ENCODE measurements at places on chromosomes 12 and 14.

- DNase-seq = no peak
Measured at GRCh38 chr14:91254461-91254860, 10.0 kb upstream of the GPR68 start.

DNA sequence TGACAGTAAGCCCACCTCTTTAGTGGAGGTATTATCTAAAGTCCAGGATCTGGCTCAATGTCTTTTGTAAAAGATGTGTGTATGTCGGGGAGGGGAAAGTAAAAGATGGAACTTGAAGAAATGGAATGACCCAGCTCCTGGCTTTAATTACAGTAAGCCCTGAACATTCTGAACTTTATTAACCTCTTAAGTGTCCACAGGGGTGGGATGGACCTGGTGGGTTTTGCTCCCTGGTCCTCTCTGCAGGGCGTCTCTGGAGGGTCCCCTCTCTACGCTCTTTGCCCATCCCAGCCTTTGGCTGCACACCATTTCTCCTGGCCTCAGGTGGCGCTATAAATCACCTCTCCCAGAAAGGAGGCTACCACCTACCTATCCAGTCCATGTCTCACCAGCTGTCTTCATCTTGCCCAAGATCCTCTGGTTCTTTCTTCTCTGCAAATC, 3.7 kb upstream of the CISTR start:
- DNase-seq = no peak

- no peak for DNase-seq
Measured at GRCh38 chr14:97155320-97155719, 358.1 kb downstream of the VRK1 start.

- DNase-seq = no peak
Measured at GRCh38 chr14:104200591-104200990, 62.2 kb downstream of the KIF26A start.

GRCh38 chr12:32252199-32253073, 145.8 kb downstream of the BICD1 start:
- DNase-seq = peak; percentile 2

DNA sequence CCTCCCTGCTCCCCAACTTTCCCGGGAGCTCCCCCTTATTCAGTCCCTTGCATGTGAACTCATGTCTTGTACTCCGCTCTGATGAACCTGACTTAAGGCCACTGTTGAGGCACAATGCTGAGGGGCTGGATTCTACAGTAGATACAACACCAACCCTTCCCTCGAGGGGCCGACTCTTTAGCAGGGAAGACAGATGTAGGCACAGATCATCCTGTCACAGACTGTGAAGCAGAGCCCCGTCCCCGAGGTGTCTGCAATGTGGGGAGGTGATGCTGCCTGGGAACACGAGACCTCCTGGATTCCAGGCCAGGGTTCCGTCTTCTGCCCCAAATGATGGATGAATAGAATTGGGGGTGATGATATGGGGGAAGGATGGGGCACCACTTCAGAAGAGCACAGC, 175.1 kb downstream of the CHST11 start:
- DNase-seq = no peak

DNA sequence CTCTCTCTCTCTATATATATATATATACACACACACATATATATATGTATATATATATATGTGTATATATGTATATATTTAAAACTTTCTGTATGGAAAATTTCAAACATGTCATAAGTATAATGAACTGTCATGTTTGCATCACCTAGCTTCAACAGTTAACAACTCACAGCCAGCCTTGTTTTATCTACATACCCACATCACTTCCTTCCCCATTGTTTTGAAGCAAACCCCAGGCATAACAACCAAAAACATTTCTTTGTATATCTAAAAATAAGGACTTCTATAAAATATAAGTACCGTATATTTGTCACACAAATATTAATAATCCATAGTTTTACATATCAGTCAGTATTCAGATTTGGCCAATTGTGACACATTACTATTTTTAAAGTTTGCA, 57.4 kb downstream of the PAPOLA start:
- no peak for DNase-seq

DNA sequence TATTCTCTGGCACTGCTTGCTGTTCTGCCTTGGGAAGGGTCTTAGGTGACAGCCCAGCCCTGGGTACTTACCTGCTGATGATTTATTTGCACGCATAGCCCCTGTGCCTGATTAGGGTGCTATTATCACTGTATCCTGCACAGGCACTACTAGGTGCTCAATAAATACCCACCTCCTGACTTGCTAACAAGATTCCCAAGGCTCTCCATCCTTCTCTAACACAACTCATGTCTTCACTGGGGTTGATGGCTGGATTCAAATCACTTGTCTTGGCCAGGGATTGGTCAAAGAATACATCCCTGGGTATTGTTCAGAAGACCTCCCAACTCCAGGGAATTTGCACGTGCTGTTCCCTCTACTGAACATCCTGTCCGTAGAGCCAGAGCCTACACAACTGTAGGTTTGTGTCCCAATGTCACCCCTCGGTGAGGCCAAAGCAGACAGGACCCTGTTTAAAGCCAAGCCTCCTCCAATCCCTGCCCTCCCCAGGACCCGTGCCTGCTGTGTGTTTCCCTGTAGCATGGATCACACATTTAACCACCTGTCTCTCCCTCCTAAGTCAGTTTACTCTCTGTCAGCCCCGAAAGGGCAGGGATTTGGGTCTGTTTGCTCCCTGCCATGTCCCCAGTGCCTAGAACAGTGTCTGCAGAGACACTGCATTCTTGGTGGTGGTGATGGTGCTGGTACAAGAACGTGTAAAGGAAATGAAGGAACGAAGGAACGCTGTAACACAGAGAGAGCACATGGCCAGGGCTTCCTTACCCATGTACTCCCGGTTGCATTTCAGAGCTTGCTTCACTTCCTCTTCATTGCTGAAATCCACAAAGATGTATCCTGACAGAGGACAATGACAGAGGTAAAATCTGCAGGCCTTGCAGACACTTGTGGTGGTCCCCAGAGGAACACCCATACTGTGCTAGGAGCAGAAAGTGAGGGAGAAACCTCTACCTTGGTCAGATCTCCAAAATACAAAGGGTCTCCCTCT, 16.5 kb downstream of the RBM19 start:
- no peak for DNase-seq

GRCh38 chr14:90816681-90817436, 629 bp upstream of the TTC7B start:
- DNase-seq = no peak

GRCh38 chr12:64876388-64877071, 52.1 kb downstream of the TBC1D30 start:
- no peak for DNase-seq

DNA sequence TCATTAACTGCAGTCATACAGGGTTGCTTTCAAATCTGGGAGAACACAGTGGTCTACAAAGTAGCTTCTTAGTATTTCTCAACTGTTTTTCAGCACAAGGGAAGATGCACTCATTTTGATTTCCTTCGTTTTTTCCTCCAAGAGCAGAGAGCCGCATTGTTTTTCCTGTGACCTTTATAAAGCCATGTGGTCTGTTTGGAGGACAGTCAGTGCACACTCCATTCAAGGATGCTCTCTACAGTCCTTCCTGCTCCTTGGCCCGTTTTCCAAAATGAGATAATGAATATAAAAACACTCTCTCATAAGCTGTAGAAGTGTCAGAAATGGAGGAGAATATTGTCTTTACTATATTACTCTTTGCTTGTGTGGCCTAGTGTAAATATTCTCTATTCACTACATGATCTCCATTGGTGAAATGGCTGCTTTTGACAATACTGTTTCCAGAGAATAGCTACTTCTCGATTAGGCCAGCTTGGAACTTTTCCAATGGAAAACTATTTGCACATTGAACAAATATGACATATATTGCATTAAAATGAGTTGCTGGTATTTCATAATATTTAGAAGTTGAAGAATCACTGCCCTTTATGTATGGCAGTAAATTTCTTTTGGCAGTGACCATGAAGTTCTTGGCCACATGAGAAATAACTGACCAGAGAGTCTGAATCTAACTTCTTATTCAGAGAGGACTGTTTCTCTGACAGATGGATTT, 393.1 kb upstream of the RGS6 start:
- no peak for DNase-seq

DNA sequence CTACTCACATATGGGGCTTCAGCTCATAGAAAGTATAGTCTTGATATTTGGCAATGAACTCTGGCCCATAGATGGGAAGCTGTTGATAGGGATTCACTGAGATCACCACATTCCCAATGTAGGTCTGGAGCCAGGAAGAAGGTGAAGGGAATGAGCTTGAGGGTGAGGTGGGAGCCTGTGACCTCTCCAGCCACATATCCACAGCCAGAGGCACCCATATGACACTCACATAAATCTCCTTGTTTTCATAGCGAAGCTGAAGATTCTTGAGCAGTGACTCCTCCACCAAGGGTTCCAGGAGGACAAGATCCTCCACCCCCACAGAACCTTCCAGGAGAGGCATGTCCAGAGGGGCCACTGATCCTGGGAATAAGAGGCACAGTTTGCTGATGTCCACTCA, 1.9 kb downstream of the MYO1A start:
- DNase-seq = no peak

GRCh38 chr12:42728770-42729534, 139.4 kb upstream of the PRICKLE1 start:
- DNase-seq = no peak

DNA sequence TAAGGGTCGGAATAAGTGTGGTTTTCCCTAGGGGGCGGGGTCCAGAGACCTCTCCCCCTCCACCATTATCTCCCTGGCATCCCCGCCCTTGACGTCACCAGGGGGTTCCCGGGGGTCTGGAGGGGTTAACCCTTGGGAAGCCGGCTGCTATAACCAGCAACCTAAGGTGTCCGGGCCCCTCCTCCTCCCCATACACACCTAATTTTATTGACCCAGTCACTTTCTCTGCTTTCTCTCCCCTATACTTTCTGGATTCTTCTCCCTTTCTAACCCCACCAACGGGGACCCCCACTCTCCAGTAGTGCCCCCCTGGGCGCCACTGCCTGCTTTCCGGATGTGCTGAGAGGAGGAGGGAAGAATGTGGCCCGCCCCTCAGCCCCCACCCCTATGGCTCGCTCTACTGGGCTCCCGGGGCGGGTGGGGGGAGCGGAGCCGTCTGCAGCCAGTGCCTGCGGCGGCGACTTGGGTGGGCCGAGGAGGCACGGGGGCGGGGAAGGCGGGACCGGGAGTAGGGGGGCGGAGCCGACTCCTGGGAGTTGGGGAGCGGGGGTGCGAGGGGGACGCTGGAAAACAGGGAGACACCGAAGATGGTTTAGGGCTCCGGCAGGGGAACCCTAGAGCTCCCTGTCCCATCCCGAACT, 1.8 kb downstream of the GLI1 start:
- peak; percentile 63 for DNase-seq

DNA sequence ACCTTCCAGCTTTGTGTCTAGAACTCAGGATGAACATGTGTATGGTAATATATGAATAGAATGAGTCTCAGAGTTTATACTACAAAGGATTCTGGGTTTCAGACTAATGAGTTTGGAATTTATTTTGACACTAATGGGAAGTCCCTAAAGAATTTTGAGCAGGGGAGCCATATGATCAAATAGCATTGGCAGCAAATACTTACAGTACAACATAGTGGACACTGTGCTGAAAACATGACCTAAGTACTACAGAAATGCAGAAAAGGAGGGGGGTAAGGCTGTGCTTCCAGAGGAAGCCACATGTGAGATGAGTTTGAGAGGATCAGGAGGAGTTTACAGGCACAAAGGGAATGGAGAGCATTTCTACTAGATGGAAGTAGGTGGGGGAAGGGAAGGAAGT, 225.8 kb downstream of the C12orf42 start:
- no peak for DNase-seq

- no peak for DNase-seq
Measured at GRCh38 chr12:11014234-11014633, 8.2 kb downstream of the TAS2R19 start.

GRCh38 chr14:26744903-26745302, 147.1 kb upstream of the NOVA1 start:
- DNase-seq = no peak

DNA sequence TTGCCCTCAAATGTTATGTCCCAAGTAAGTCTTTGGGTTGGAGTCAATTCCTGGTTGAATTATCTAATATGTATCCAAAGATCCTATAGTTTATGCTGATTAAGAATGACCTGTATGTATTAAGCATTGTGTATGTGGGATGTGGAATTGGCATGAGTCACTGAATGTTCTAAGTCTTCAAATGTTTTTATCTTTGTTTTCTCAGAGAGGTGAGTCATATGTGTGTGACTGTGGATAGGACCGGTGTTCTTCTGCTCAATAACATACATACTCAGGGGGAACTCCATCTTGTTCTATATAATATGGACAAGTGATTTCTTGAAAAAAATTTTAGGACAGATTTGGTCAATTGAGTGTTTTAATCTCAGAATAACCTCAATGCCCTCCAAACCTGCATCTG, 57.9 kb downstream of the NAV3 start:
- no peak for DNase-seq

DNA sequence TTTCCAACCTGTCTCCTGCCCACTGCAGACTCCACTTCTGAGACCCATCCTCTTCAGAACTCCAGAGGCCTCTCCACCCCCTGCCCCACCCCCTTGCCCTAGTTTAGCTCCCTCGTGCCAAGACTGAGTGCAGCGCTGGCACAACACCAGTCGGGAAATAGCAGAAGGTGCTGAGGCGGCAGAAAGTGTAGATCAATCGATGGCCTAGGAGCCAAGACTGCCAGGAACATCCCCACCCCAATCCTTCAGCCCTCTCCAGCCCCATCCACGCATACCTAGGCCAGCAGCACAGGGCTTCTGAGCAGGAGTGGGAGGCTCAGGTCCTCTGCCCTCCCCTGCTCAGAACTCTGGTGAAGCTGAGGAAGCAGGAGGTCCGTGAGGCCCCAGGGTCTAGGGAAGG, 1.1 kb downstream of the CPNE6 start:
- DNase-seq = no peak

- DNase-seq = no peak
Measured at GRCh38 chr14:88029500-88029899, 24.6 kb downstream of the GPR65 start.

DNA sequence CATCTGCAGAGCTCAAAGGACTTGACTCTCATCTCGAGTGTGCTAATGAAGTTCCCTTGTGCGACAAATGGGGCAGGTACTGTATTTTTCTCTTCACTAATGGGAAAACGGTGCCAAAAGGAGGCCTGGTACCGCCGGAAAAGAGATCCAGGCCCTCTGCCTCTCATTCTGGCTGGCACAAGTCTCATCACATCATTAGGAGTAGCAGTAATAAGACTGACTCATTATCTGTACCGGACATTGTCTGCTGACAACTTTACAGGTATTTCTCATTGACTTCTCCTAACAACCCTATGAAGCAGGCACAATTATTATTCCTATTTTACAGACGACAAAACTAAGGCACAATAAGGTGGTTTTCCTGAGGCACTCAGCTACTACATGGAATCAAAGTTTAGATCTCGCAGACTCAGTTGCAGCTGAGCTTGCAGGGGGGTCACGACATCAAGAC, 668 bp downstream of the APPL2 start:
- DNase-seq = no peak

GRCh38 chr12:53670308-53670707, 5.6 kb downstream of the ATP5MC2 start:
- no peak for DNase-seq

- no peak for DNase-seq
Measured at GRCh38 chr14:52780893-52781292, 10.5 kb downstream of the GNPNAT1 start.
